ENCODE measurements at places on chromosomes 6 and 20. TPM values are rescaled to one million over a fixed set of nuclear protein-coding genes. Genes with fewer than 3 reads are reported as not detected.

GRCh38 chr20:61797200-61797599, 268.5 kb downstream of the TAF4 start:
- DNase-seq = no peak

DNA sequence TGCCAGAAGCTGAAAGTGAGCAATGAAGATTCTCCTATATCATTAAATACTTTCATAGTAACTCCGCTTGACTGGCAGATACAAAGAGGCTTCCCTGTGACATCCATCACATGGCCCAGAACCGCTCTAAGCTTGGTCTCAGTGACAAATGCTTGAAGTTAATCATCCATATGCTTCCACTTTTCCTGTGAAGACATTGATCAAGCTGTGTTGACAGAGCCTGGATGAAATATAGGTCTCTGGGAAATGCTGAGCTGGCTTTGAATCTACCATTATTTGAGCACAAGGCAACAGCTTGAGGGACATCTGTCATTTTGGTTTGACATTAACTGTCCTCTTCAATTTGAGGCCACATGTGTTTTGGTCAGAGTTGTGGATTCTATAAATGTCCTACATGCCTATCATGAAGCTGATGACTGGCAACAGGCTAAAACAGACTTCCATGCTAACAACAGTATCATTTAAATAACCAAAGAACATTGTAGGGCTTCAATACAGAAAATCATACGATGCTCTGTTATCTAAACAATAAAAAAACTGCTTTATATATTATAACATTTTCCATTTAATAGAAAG, 402.2 kb upstream of the IRAK1BP1 start:
- DNase-seq = no peak

Gene PPP1R16B
- 10.1 TPM for total RNA-seq

Gene HSPA1A
- total RNA-seq = 148 TPM

Gene LY6G5C
- total RNA-seq = 7.9 TPM

Gene SYS1
- total RNA-seq = 68.1 TPM
